Hindlimb muscle (tissue), 1 donor: ENCODE measurements at places on chromosomes 5 and 9.
A peak's percentile ranks its signal among the peaks of the same experiment; 100 is the strongest.

DNA sequence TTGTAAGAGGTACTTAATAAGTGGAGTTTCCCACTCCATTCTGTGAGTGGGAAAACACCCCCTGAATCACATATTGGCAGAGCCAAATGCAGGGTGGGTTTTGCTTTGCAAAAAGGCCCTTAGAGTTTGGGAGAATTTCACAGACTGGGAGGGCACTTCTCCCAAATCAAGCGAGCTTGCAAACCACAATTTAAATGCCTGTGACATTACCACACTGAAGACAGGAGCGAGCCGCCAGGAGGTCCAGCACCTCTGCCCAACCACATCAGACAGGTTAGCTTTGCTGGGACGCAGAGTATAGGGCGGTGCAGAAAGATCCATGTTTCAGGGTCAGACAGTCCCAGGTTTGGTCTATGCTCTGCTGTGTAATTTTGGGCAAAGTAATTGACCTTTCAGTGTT lies 2.3 kb downstream of the ALAD start:
- DNase-seq = no peak

DNA sequence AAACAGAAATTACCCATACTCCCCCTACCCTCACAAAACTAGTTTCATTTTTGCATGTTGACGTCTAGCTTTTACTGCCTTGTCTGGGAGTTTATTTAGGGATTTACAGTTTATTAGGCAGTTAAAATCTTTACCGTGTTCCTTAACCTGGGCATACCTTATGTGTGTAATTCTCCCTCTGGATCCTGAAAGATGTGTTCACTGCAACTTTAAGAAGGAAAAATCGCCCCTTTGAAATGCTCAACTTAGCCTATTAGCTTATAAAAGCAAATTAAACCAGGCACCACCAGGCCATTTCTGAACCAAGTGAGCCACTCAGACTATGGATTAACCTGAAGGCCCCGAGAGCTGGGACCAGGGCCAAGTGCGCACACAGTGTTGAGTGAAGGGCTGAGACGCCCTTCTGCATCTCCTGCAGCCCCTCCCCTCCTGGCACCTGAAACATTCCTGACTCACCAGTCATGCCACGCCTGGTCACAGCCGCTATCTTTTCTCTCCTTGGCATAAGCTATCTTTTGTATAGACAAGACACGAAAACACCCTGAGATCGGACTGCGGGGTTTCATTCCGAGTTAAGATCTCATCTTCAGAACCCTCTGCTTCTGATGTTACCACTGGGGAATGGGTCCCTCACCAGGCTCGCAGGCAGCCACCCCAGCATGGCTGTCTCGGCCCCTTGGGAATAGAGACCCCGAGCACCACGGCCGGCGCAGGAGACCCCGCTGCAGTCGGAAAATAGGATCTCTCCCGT lies 111.9 kb downstream of the ROR2 start:
- DNase-seq = no peak

DNA sequence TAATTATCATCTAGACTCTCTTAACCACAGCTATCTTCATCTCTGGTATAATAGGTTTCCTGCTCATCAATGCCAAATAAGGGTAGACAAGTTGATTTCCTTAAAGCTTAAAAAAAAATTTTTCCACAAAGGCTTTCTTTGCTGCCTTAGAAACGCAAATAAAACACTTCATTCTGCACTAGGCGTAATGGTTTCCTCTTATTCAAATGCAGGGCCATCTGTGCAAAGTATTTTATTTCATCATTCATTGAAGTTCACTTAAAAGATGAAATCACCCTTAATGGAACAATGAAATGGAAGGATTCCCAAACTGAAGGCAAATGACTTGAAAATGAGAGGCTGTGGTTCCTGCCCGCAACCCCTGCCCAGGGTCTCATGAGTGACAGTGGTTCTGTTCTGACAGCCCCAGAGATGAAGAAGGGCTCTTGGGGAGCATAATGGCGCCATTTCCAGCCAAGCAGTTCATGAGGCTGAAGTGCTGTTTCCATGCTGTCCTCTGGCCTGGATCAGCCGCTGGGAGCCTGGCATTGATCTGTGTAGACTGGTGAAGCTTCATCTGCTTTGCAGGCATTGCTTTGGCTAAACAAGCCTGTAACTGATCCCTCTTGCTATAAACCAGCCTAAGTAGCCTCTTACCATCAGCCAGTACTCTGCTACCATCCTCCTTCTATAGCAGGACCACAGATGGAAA lies 276.9 kb upstream of the WWC1 start:
- DNase-seq = no peak

GRCh38 chr5:80324912-80325311 lies 5.1 kb downstream of the SPZ1 start:
- DNase-seq = no peak

- DNase-seq = no peak
Measured at GRCh38 chr9:114493521-114494184, 11.6 kb downstream of the WHRN start.

- DNase-seq = no peak
Measured at GRCh38 chr9:89808076-89808755, 203.4 kb downstream of the GADD45G start.

- DNase-seq = no peak
Measured at GRCh38 chr9:116516456-116516855, 170.6 kb upstream of the TRIM32 start.

DNA sequence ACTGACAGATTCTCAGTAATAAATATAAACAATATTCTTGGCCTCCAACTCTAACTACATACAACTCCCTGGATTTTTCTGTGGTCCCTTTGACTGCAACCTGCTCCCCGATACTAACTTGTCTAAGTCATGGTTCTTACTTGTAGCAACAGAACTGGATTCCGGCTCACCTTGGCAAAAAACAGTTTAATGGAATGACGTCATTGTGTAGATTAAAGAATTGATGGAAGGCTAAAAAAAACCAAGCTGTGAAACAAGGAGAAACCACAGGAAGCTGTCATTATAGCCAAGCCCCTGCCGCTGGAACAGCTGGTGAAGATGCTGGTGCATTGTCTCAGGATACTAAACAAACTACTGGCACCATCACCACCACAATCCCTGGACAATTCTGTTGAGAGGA lies 11.4 kb upstream of the ADAMTS19 start:
- no peak for DNase-seq

DNA sequence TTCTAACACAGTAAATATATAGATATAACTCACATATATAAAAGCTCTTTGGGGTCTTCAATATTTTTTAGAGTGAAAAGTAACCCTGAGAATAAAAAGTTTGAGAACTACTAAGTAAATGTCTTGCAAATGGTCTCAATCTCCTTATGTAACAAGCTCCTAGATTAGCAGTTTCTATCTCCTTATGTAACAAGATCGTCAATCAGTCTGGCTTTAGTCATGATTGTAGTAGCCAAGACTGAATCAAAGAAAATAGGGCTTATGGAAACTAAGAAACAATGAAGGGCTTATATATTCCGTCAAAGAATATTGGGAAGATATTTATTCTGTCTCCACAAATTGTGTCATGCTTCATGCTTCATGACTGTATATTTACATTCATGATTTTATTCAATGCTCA lies 22.4 kb upstream of the FREM1 start:
- no peak for DNase-seq

DNA sequence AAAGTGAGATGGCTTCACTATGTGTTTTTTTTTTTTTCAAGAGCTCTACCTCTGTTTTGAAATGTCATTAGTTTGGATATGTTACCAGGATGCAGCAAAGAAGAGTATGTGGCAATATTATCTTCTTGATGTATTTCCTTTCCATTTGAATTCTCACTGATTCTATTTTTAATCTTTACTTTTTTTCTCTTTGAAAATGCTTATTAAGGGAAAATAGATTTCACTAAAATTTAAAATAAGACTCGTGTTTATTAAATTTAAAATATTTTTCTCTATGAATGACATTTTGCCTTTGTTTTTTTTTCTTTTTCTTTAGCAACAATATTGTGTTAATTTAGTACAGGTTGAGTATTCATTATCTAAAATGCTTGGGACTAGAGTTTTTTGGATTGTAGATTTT lies 29.2 kb downstream of the TENT2 start:
- DNase-seq = no peak

DNA sequence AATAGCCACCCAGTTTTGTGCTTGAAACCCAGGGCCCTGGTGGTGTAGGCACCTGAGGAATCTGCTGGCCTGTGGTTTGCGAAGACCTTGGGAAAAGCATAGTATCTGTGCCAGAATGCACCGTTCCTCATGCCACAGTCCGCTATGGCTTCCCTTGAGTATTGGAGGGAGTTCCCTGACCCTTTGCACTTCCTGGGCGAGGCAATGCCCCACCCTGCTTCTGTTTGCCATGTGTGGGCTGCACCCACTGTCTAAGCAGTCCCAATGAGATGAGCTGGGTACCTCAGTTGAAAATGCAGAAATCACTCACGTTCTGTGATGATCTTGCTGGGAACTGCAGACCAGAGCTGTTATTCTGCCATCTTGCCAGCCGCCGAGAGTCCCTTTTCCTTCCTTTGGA lies 483.5 kb downstream of the AGTPBP1 start:
- no peak for DNase-seq

DNA sequence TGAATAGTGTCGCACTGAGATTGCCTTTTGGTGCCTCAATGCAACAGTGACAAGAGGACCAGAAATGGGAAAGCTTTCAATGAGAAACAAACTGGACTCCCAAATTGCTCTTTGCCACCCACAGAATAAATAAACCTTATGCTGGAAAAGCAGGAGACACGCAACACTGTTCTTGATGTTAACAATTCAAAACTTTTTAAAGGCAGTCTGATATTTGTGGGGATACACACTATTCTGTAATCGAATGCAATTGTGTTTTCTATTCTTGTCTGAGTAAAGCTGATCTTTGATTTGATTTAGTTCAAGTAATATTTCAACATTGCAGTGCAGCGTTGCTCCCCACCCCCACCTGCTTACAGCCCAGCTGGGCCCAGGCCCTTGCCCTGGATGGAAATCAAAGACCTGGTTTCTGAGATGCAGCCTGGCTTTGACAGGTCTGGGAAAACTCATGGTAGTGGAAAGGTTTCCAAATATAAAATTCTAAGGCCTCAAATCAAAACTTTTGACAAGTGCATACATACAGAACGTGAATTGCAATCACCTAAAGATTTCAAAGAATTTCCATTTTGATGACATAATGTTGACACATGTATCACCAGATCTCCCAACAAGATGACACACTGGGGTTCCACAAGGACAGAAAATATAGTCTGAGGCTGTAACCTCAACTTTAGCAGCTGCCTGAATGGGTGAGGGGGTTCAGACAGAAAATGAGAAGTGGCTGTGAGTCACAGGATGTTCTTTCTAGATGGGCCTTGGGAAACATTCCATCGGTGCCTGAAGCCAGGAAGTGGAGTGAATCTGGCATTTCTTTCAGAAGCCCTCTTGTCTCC lies 55.1 kb downstream of the ABCA1 start:
- no peak for DNase-seq

GRCh38 chr5:155794795-155795194 lies 532.2 kb upstream of the SGCD start:
- DNase-seq = no peak

- no peak for DNase-seq
Measured at GRCh38 chr9:130740218-130741023, 46.8 kb downstream of the EXOSC2 start.

DNA sequence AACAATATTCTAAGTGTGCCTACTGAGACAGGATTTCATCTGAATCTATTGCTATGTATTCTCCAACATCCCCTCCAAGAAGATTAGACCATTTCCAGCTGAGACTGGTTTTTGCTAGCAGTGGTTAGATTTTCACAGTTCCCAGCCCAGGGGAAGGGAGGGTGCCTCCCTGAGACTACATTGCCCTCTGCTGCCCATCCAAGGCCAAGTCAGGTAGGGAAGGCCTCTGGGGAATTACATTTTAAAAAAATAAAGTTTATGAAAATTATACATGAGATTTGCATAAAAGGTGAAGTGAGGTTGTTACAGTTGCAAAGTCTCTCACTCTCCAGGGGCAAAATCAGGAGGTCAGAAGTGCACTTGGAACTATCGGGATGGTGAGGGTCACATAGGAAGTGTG lies 28.0 kb upstream of the SYK start:
- no peak for DNase-seq

- no peak for DNase-seq
Measured at GRCh38 chr5:156623381-156624040, 226.6 kb upstream of the PPP1R2B start.

DNA sequence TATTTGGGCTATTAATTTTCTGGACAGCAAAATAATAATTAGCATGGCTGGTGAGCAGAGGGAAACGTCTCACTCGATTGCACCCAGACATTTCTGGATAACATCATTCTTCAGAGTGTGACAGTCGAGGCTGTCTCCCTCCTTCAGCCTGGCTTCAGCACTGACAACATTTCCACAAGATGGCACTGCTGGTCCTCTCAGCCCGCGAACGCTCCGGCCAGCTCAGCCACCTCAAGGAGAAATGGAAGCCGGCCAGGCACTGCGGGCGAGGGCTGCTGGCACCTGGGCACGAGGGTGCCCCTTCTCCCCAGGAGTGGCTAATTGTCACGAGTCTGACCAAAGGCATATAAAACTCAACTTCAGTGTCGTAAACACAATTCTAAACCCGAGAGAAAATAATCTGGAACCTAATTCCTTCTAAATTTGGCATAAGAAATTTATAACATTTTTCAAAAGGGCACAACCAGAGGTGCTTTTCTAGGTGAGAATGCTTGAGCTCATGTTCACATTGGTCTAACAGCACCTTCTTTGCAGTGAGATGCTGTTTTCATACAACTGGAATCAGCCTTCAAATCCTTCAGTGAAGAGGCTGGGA lies 65.9 kb downstream of the DAP start:
- peak; percentile 45 for DNase-seq

DNA sequence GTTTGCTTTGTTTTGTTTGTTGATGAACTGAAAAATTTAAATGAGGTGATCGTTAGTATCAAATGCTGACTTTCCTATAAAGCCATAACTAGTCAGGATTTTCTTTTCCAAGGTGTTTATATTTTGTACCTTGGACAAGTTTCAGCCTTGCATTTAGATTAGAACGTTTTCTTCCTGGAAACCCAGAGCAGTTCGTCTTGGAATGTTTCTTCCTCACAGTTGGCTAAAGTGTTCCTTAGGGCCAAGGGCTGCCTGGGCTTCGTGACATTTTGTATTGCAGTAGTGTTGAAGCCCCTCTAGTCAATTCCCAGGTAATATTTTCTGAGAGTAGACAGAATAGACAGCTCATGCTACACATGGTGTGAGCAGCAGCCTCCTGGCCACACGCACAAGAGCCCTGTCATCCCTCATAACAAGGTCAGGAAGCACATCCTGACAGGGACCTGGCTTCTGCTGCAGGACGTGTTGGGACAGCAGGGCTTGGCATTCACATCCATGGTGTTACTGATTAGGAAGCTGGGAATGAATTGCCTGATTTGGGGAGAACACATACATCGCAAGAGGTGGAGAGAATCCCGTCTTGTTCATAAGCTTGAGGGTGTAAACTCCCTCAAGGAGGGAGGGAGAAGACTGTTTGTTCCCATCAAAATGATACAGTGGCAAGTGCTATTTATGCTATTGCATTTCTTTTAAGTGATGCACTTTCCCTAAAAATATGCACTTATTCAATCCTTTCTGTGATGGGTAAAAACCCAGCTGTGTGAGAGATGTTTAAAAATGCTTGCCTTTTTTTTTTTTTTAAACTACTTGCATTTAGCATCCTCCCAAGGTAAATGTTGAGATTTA lies 31.7 kb downstream of the FUBP3 start:
- no peak for DNase-seq

- DNase-seq = no peak
Measured at GRCh38 chr5:107719034-107719606, 48.4 kb upstream of the EFNA5 start.

GRCh38 chr9:115204904-115205453 lies 87.0 kb upstream of the TNC start:
- DNase-seq = no peak
